Ascending aorta (tissue), 2 donors: ENCODE measurements at places on chromosomes 12 and 14.
A peak's percentile ranks its signal among the peaks of the same experiment; 100 is the strongest.

DNA sequence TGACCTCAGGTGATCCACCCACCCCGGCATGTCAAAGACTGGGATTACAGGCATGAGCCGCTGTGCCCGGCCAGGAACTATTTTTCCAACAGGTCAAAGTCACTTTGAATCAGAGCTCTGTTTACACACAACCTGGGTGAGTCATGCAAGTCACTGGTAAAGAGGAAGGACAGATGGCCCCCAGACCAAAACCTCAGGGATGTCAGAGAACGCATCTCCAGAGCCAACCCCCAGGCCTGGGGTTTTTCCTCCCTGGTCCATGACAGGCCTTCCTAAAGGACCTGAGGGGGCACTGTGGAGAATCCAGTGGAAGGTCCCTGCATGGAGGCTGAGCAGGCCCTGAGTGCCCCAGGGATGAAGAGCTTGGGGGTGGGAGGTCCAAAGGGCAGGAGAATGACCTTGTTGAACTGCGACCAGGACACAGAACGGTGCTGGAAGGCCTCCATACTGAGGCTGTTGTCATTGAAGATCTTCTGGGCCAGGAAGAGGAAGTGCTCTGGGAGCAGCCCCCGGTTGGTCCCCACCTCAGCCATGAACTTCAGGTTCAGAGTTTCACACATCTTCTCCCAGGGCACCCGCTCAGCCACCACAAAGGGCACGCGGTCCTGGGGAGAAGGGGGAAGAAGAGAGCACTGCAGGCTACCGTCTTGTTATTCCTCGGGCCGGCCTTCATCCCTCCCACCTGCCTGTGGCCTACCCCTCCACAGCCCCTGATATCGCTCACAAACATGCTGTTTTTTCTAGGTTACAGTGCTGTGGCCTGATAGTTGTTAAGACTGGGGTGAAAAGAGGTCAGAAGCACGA is 9.1 kb downstream of the STAT6 start:
- peak; percentile 58 for DNase-seq

DNA sequence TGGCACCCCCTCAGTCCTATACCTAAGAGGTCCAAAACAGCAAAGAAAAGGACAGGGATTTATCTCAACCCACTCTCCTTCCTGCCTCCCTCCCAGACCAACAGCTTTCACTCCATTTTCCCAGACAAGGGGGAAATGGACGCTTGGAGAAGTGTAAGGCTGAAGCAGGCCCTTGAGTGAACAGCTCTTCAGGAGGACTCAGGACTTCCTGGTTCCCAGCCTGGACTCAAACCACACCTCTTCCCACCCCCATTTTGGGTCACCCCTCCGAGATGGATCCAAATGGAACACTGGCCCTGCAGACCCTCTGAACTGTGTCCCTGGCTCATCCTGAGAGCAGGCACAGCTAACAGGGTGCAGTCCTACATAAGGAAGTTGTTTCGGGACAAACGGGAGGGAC is 2.7 kb downstream of the KMT2D start:
- no peak for DNase-seq

GRCh38 chr14:103520657-103521437 is 1.8 kb downstream of the CKB start:
- DNase-seq = no peak

DNA sequence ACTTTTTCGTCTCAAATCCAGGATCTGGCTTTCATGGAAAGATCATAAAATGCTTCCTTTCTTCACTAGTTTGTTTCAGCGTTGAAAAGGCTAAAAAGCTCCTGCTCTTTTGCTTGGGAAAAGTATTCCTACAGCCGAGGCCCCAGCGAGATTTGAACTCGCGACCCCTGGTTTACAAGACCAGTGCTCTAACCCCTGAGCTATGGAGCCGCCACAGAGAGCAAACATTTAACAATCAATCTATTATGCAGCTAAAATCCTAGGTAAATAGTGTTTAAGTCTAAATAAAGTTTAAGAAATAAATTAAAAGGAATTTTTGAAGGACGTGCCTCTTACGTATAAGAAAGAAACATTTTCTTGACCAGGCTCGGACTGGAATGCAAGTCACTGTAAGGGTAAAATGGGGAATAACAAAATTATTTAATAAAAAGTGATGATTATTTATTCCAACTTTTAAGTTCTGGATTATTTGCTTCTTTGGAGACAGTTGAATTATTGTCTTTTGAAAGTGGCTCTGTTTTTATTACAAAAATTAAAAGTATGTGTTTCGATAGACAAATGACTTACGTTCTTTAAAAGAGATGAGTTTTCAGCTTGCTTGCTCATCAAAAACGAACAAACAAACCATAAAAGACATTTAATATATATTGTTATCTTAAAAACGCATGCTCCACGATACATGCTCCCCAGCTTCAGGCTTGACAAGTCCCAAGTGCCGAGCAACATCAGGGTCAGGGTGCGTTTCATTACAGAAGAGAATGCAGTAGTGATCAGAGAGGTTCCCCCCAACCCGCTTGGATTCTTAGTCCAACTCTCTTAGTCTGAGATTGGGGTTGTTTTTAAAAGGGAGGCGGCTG is 10.2 kb downstream of the OR6S1 start:
- DNase-seq = no peak

DNA sequence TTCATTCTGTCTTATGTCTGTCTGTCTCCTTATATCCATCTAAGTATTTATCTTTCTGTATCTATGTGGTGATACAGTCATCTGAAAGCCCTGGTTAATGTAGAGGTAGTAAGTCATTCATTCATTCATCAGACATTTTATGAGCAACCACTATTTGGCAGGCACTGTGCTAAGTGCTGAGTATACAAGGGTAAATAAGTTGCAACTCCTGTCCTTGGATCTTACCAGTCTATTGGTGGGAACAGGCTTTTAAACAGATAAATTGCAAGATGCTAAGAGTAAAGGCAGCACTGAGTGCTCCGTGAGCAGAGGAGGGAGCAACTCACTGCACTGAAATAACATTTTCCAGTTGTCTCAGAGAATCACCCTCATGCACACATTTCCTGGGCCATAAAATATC is 68.6 kb downstream of the TMEM30B start:
- DNase-seq = no peak

DNA sequence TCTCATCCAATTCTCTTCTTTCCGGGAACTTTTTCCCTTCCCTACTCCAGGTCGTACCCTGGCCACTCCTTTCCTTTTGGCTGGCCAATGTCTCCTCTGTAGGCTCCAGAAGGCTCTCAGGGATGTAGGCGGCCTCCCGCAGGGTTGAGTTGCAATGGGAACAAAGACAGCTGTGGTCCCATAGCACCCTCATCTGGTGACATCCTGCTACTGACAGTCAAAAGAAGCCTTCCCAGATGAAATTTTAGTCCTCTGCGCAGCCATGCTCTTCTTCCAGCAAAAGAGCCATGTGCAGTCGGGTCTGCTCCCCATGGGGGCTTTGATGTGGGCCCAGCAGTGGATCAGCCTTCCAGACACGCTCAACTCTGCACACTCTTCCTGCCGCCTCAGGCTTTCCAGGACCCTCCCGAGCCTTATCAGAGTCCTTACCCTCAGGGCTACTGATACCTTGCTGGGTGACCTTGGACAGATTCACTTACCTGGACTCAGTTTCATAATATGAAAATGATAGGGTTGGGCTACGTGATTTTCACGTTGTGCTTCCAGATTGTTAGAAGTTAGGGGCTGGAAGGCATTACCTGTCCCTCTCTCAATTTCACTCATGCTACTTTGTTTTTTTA is 5.5 kb upstream of the CELA1 start:
- no peak for DNase-seq

- DNase-seq = no peak
Measured at GRCh38 chr14:20719777-20720176, 25.9 kb upstream of the EDDM3A start.

- DNase-seq = no peak
Measured at GRCh38 chr14:29687071-29687765, 240.4 kb downstream of the PRKD1 start.

DNA sequence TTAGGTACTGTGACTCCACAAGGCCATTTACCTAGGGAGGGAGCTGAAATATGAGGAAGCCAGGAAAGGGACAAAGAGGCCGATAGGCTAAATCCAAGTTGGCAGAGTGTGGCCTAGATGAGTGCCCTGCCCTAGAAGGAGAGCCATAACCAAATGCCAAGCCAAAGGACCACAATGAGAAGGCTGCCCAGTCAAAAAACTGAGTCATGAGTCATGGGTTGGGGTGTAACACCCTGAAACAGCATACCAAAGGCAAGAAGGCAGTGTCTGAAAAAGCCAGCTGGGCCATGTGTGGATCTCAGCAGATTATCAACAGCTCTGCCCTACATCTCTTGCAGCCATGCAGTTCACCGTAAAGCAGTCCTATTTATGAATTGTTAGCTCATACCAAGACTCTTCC is 171.7 kb downstream of the PHLDA1 start:
- no peak for DNase-seq

- DNase-seq = no peak
Measured at GRCh38 chr14:92794961-92795360, 856 bp downstream of the GOLGA5 start.

GRCh38 chr12:117071009-117071408 is 28.2 kb downstream of the TESC start:
- DNase-seq = no peak

GRCh38 chr14:22419620-22420019 is 169.4 kb downstream of the DAD1 start:
- no peak for DNase-seq

GRCh38 chr12:34121360-34121759 is 99.1 kb downstream of the ALG10 start:
- DNase-seq = no peak
